ENCODE measurements at places on chromosomes 6 and 20. TPM values are rescaled to one million over a fixed set of nuclear protein-coding genes. Genes with fewer than 3 reads are reported as not detected.

Gene PRR18
- total RNA-seq = not detected

Gene SSR1
- 47.5 TPM for total RNA-seq

DNA sequence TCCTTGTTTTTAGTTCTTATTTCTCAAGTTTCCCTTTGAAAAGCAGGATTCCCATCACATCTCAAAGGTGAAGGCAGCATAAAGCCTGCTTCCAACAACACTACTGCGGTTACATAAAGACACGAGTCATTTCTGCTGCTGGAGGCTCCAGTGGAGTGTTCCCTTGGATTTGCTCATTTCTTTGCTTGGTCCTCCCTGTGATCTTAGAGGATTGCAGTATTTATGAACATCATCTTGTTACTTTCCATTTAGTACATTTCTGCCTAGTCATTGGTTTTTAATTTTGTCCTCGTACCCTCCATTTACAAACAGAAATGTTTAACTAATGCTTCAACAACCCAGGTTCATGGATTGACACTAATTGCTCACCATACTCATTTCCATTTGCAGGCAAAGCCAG, 298.8 kb downstream of the ZNF217 start:
- DNase-seq = no peak

Gene HRH3
- total RNA-seq = not detected

Gene CST11
- total RNA-seq = not detected

- no peak for DNase-seq
Observed at GRCh38 chr6:133544419-133544818, 303.3 kb downstream of the EYA4 start.

Data from Right ventricle myocardium superior (tissue), 1 donor.